ENCODE measurements at places on chromosomes 5 and 9.

DNA sequence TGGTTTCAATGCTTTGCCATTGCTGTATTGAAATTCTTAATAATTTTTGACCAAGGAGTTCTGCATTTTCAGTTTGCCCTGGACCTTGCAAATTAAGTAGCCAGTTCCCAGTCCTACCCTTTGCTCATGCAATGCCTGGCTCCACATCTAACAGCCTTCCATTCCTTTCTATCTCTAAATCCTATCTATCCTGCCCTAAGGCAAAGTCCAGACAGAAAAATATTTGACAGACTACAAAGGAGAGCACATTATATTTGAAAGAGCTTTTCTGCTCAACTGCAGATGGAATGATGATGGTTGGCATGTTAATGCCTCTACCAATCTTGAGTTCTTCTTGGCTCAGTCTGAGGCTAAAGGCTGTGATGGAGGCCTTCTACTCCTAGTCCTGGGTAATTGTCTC lies 15.5 kb downstream of the SLC22A4 start:
- no peak for DNase-seq

- no peak for DNase-seq
Measured at GRCh38 chr5:111551569-111552275, 39.4 kb upstream of the STARD4 start.

GRCh38 chr9:37056046-37056920 lies 22.2 kb upstream of the PAX5 start:
- no peak for DNase-seq

- no peak for DNase-seq
Measured at GRCh38 chr9:127835991-127836516, 18.4 kb downstream of the ENG start.

GRCh38 chr9:95239071-95239470 lies 78.4 kb downstream of the FANCC start:
- DNase-seq = no peak

- no peak for DNase-seq
Measured at GRCh38 chr5:54825005-54825404, 160.4 kb downstream of the ESM1 start.

DNA sequence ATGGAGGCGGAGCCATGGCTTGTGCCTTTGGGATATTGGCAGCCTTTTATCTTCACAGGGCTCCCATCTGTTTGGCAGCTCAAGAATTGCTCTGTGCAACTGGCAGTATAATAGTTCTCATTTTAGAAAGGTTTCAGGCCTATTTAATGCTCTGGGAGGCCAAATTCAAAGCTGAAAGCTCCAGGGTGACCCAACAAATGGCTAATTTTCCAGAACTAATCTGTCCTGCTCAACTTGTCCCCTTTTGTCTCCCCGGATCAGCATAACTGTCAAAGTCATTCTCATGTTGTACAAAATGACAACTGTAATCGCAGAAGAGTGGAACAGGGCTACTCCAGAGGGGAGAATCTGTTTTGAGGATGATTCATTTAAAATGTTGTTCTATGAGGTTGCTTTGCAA lies 52.6 kb upstream of the CXCL14 start:
- DNase-seq = no peak

DNA sequence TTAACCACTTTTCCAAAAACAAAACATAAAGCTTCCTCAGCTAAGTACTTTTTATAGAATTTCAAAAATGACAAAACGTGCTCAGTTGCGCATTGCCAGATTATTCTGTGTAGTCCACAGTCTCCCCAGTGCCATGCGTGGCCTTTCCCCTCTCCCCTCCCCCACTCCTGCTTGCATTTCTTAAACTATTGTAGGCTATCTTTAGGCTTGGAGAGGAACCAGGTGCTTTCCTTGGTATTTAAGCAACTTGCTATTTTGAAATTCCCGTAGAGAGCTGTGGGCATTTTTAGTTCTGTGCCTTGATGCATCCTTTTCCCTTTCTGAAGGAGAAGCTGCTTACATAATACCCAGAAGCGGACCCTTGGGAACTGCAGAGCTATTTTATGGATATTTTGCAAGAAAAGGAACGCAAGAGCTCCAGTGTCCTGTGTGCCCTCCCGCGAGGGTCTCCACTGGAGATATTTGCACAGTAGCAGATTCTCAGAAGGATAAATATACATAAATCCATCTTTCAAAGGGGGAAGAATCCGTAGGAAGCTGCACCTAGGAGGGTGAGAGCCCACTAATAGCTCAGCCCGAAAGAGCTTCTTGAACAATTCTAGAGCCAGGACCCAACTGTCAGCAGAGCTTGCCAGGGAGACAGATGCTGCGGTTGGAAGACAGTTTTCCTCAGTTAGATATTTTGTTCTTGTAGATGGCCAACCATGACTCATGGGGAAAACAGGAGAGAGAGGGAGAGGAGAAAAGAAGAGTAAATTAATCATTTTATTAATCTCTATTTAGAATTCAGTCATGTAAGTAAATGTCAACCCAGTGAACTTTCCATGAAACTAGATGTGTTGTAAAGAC lies 1298.3 kb upstream of the WWC1 start:
- DNase-seq = no peak

DNA sequence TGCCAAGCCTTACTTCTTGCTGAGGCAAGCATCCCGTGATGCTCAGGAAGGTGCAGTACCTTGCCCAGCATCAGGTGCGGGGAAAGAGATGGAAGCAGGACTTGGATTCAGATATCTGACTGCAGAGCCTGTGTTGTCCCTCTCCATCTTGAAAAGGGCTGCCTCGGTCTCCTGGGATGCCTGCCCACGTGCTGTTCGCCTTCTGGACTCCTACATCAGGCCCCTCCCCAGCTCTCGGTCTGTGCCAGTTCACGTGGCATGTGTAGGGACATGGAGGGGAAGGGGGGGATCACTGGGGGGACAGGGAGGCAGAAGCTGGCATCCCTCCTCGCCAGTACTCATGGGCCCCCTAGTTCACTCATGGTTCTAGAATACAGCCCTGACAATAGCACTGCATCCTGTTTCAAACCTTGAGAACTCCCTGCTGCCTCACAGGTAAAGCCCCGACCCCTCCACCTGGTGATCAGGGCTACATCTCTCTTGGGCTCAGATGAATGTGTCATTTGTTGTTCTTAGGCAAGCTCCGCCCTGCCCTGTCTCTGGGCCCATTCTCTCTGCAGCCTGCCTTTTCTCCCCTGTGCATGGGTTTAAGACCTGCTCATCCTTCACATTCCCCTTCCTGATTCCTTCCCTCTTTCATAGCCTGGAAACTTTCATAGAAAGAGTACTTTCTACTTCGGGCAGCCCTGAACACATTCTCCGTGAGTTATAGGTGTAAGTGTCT lies 38.9 kb upstream of the SLC25A51 start:
- DNase-seq = no peak

DNA sequence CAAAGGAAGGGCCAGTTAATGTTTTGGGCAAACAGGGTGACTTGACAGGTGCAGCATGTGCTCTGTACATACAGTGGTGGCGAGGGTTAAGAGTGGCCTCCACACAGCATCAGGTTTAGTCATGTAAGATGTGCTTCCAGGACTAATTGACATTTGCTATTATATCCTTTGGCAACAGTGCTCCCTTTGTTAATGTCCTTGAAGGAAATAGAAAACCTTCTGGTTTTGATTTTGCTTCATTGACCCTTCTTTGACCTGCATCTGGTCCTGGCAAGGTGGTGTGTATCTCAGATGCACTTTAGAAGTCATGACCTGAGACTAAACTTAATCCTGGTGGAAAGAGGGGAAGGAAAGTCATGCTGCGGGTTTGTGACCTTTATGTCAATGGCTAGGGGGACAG lies 440.0 kb downstream of the ENC1 start:
- no peak for DNase-seq

DNA sequence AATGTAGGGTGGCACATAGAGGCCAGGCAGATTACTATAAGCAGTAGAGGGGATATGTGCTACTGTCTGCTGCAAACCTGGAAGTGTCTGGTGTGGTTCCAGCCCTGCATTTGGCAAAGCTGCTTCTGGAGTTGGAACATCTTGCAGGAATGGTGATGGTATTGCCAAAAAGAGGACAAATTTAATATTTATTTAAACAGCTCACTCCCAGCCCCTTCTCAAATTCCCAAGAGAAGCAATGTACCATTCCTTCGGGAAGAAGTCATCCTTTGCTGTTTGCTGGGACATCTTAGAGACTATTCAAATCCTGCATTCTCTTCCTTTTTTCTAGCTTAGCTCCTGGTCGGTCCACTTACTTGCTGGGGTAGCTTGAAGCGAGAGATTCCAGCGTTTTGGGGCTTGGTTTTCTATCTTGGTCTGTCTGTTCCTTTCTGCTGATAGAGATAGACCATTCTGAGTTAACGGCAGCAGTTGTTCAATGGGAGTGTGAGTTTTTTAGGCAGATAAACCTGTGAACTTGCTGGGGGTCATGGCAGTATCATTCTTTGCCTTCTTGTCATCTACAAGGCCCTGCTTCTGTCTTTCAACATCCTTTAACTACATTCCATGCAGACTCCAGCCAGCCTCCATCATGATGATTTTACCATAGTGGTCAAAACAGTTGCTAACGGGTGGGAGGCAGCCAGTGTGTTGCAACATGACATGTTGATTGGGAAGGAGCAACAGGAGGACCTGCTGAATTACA lies 69.9 kb downstream of the RCL1 start:
- DNase-seq = no peak

DNA sequence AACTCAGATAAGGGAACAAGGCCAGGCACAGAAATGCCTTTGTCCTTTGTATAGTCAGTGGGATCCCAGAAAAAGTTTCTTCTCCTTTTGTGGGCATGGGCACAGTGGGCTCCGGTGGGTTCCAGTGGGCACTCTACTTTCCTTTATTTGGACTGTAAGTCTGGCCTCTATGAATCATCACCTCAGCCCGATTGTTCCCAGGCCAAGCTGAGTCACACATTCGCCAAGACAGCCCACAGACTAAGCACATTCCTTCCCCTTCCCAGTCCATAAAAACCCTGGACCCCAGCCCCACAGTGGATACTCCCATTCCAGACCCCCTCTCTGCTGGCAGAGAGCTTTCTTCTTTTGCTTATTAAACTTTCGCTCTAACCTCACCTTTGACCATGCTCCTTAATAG lies 165.0 kb downstream of the FBXL17 start:
- DNase-seq = no peak

GRCh38 chr5:166507810-166508425 lies 1783.5 kb upstream of the WWC1 start:
- DNase-seq = no peak

- no peak for DNase-seq
Measured at GRCh38 chr5:88393042-88393441, 124.4 kb upstream of the TMEM161B start.
